Gastrocnemius medialis (tissue), 4 donors: ENCODE measurements at places on chromosomes 5 and 9.

DNA sequence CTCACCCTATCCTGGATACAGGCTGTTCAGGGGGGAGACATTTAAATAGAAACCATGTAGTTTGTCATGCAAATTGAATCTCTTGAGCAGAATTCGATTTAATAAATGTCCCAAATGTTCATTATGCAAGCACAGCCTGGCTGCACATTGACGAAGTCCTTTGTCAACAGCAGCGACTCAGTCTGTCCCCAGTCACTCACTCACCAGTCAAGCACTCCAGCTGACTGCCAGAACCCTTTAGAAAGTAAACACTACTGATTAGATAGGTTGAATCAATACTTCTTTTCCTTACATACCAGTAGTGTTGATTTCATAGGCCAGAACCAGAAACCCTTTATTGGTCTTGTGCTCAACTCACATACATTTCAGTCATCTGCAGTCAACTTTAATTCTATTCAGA, 27.5 kb downstream of the CDH6 start:
- DNase-seq, result no peak

- no peak for DNase-seq
Observed at GRCh38 chr5:14937254-14937653, 65.7 kb upstream of the ANKH start.

- no peak for DNase-seq
Observed at GRCh38 chr5:50749181-50749580, 82.7 kb downstream of the PARP8 start.

- no peak for DNase-seq
Observed at GRCh38 chr9:90287567-90288274, 354.9 kb downstream of the DIRAS2 start.

GRCh38 chr5:127988146-127988760, 95.3 kb upstream of the SLC12A2 start:
- DNase-seq, result no peak

- DNase-seq, result no peak
Observed at GRCh38 chr9:23682891-23683431, 143.1 kb downstream of the ELAVL2 start.

DNA sequence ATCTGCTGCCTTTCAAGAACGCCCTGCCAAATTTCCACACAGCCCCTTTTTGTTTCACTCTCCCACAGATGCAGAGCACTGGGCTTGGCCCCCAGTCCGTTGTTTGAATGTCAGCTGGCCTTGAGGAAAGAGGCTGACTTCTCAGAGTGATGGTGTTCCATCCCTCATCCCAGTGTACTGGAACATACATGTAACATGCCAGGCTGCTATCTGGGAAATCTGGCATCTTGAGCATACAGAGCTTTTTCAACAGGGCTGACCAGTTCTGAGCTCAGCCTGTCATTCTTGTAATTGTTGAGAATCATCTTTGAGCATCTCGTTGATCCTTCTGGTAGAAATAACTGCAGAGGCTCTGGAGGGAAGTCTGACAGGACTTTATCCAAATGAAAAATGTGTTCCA, 2.8 kb downstream of the GALNT10 start:
- DNase-seq, result no peak

DNA sequence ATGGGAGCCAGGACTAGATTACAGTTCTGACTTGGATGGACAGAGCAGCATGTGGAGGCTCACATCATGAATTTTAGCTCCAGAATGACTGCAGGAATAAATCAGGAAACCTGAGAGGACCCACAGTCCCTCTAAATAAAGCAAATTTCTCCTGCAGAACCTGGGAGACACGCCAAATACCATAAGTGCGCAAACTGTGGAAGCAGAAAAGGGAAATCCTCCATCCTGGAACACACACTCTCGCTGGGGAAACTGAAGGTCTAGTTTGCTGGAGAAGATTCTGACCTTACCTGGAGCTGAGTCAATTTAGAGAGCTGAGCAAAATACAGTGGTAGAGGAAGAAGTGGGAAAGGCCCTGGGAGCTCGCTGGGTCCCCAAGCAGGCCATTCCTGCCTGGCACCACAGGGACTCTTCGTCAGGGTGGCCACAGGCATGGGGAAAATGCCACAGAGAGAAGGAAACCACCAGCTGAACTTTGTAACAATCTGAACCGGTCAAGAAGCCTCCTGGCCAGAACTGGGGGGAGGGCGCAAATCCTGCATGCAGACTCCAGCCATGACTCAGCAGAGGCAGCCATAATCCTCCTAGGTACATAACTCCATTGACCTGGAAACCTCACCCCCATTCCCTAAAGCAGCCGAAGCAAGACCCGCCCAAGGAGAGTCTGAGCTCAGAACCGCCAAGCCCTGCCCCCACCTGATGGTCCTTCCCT, 390.9 kb downstream of the LRRC70 start:
- no peak for DNase-seq

- DNase-seq, result no peak
Observed at GRCh38 chr5:42483472-42484154, 60.4 kb downstream of the GHR start.

DNA sequence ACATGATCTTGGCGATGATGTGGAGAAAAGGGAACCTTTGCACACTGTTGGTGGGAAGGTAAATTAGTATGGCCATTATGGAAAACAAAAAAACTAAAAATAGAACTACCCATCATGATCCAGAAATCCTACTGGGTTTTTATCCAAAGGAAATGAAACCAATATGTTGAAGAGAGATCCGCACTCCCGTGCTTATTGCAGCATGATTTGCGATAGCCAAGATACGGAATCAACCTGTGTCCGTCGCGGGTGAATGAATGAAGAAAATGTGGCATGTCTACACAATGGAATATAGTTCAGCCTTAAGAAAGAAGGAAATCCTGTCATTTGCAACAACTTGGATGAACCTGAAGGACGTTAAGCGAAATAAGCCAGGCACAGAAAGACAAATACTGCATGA, 84.5 kb downstream of the TTLL11 start:
- no peak for DNase-seq

GRCh38 chr5:91401175-91401574, 18.1 kb upstream of the ARRDC3 start:
- DNase-seq, result no peak

DNA sequence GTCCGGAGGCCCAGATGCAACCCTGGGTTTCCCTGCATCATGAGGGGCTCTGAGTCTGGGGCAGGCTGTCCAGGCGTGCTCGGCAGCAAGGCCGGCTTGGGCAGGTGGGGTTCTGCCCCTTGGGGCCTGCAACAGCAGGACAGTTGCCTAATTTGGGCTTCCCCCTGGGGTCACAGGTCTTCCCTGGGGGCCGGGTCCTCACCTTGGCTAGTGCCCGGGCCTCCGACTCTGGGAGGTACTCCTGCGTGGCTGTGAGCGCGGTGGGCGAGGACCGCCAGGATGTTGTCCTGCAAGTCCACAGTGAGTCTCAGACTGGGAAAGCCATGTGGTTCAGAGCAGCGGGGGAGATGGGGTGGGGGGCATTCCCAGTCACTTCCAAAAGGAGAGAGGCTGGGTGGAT, 82.1 kb upstream of the ASS1 start:
- no peak for DNase-seq

GRCh38 chr5:135309391-135310327, 89.4 kb downstream of the MACROH2A1 start:
- no peak for DNase-seq

DNA sequence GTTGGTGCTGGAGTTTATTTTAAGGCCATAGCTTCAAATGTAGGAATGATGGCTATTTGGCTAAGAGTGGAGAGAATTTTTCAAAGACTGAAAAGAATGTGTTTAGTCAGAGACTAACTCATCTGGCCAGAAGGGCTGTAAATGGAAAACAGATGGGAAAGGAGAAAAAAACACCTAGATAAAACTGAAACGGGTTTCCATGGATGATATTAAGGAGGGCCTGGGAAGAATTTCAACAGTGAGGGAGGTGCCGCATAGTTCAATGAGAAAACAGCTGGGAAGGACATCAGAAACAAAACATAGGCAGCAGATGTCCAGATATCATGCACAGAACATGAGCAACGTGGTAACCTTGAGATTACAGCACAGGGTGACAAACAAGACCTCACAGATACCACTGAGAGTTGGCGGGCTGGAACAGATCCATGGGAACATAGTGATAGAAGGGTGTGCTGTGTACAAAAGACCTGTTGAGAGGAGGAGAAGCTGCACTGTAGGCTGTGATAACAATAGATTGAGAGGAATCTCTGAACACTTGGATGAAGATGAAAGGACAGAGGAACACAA, 31.2 kb upstream of the RAD23B start:
- DNase-seq, result peak; percentile 34

GRCh38 chr9:117662651-117663050, 41.6 kb upstream of the TLR4 start:
- DNase-seq, result no peak

DNA sequence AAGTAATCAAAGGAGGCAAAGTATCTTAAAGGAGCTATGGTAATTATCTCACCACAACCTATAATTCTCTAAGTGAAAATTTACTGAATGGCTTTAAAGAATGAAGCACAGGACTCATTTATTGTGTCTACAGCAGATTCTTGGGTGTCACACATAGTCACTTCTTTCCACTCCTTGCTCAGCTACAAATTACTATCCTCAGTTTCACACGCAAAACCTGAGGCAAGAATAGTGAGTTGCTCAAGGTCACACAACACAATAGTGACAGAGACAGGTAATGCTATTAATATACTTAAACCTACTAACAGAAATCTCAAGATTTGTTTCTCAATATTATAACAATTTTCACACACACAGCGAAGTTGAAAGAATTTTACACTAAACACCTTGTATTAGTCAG, 120.9 kb upstream of the STK32A start:
- no peak for DNase-seq
